Hematopoietic multipotent progenitor cell treated with erythropoietin and hydrocortisone succinate and interleukin-3 and kit ligand, for 17 days (in vitro differentiated cells): ENCODE measurements at places on chromosomes 4 and X.
A peak's percentile ranks its signal among the peaks of the same experiment; 100 is the strongest.

DNA sequence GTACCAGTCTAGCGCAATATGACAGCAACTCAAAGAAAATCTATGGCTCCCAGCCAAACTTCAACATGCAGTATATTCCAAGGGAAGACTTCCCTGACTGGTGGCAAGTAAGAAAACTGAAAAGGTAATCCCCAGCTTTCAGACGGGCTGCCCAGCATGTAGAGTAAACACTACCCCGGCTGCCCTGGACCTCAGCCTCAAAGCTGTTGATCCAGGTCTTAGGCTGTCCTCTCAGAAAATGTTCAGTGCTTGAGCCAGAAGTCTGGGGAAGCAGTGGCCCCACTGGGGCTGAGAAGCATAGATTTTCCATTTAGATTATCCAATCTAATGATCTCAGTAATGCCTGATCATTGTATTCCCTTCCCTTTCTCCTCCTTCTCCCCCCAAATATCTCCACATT, 21.9 kb downstream of the BMX start:
- DNase-seq, result no peak

- peak; percentile 23 for DNase-seq
These were observed 2.4 kb upstream of the MBNL3 start for GRCh38 chrX:132491191-132491590.

- no peak for DNase-seq
These were observed 32.5 kb upstream of the C1QTNF7 start for GRCh38 chr4:15395311-15395710.

- DNase-seq, result no peak
These were observed 193.8 kb upstream of the RBPJ start for GRCh38 chr4:26126994-26127393.

DNA sequence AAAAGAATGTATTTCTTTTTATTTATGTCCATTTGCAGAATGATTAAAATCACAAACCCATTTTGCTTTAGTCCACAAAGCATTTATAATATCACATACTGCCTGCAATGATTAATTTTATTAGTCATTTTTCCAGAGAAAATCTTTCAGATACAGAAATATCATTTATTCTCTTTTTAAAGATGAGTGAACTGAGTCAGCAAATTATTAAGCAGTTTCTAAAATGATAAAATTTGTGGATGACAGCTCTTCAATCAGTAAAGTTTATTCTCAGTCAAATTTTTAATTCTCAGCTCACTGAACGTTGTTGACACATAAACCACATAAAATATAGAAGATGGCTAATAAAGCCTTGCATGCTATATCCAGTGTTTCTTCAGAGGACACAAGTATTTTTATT, 485.5 kb downstream of the PRR32 start:
- DNase-seq, result no peak

GRCh38 chr4:82569076-82569475, 7.3 kb upstream of the TMEM150C start:
- no peak for DNase-seq

DNA sequence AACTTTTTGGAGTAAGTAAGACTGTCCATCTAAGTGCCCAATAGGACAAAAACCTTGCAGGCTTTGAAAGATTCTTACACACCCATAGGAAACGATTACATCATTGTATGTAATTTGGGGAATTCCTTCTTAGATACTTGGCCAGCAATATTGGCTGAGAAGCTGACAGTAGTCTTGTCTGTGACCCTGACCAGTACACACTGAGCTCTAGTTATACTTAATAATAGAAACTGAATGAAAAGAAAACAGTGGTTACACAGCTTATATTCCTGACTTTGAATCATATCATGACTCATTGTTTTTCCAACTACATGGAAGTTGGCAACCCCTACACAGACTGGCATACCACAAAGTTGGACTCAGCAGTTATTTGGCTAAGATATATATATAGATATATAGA, 7.1 kb upstream of the TLR2 start:
- DNase-seq, result no peak
